ENCODE measurements at places on chromosomes 5 and 9. TPM values are rescaled to one million over a fixed set of nuclear protein-coding genes. Genes with fewer than 3 reads are reported as not detected.

NAA35 gene
- total RNA-seq, result 23.4 TPM

GRCh38 chr9:136482046-136482792, 621 bp downstream of the SEC16A start:
- peaks cover 26% of the 10 kb centered on the region for H3K36me3 ChIP-seq
- H3K27ac ChIP-seq, result peak overlapping the region; percentile 100
- DNase-seq, result peak; percentile 67

UAP1L1 gene
- 66.8 TPM for total RNA-seq

GRCh38 chr5:151041577-151042268, 21.3 kb downstream of the GPX3 start:
- peaks cover 7% of the 10 kb centered on the region for H3K4me1 ChIP-seq
- peaks cover 60% of the 10 kb centered on the region for H3K36me3 ChIP-seq
- H3K27me3 ChIP-seq, result no peaks in the 10 kb centered on the region
- no peak overlapping the region for H3K27ac ChIP-seq
- H3K4me3 ChIP-seq, result no peak overlapping the region
- no peak for DNase-seq

DNA sequence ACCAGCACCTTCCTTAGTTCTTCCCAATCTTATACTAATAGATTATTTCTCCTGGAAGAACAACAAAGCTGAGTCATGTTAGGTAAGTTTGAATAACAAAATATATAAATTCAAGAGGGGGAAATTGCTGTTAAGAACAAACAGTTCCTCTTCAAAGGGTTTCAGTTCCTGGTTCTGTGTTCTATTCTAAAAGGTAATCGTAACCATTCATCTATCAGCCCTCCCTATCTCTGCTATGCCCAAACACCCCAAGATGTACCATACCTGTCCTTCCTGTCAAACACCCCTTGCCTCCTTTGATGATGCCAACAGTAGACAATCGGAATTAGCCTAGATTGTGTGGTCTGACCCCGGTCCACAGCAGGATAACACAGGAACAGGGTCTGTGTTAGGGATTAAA, 4.2 kb upstream of the RNF180 start:
- peaks cover 24% of the 10 kb centered on the region for H3K27me3 ChIP-seq
- H3K36me3 ChIP-seq, result no peaks in the 10 kb centered on the region
- peaks cover 3% of the 10 kb centered on the region for H3K4me1 ChIP-seq

- DNase-seq, result no peak
- peaks cover 9% of the 10 kb centered on the region for H3K27me3 ChIP-seq
- H3K36me3 ChIP-seq, result no peaks in the 10 kb centered on the region
- H3K4me1 ChIP-seq, result no peaks in the 10 kb centered on the region
- no peak overlapping the region for H3K4me3 ChIP-seq
Measured at GRCh38 chr5:159252195-159252594, 10.9 kb upstream of the UBLCP1 start.

DNA sequence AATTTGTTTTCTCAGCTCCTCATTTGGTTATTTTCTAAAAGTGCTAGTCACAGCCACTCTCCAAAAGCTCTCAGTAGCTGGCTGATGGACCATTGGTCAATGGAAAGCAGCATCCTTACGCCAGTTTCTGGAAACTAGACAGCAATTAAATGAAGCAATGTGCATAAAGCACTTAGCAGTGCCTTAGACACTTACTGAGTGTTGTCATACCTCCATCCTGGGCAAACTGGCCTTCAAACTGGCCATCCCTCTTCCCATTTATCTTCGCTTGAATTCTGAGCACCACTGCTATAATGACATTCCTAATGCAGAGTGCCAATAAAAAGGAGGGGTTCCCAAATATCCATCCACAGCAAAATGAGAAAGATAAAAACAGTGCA, 209.2 kb downstream of the ENC1 start:
- H3K27me3 ChIP-seq, result peaks cover 6% of the 10 kb centered on the region
- no peak overlapping the region for H3K27ac ChIP-seq

- no peak overlapping the region for H3K4me3 ChIP-seq
- H3K4me1 ChIP-seq, result peaks cover 5% of the 10 kb centered on the region
- DNase-seq, result no peak
- H3K27me3 ChIP-seq, result no peaks in the 10 kb centered on the region
Measured at GRCh38 chr9:81819859-81820546, 108.2 kb upstream of the SPATA31D4 start.

PCDHA9 gene
- not detected for total RNA-seq

PAEP gene
- not detected for total RNA-seq

GRCh38 chr5:10655972-10656830, 92.3 kb downstream of the ANKRD33B start:
- no peak overlapping the region for H3K27ac ChIP-seq
- no peaks in the 10 kb centered on the region for H3K27me3 ChIP-seq
- H3K4me3 ChIP-seq, result no peak overlapping the region
- DNase-seq, result no peak

DNA sequence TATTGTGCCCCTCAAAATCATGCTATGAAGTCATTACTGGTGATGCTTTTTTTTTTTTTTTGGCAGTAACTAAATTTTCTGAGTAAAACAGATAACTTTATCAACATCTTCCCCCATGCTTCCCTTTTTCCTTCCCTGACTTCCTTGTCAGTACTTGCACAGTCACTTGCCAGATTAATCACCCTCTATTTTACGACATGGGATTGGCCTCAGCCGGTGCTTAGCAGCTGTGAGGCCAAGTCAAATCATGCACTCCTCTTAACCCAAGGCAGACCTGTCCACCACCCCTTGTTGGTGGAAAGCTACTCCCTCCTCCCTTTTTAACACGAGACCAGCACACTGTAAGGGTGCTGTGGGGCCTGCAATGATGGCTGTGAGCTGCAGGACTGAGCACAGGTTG, 118.0 kb upstream of the OTULINL start:
- H3K27me3 ChIP-seq, result no peaks in the 10 kb centered on the region
- H3K36me3 ChIP-seq, result no peaks in the 10 kb centered on the region
- H3K4me3 ChIP-seq, result no peak overlapping the region
- DNase-seq, result no peak
- H3K27ac ChIP-seq, result no peak overlapping the region
- H3K4me1 ChIP-seq, result no peaks in the 10 kb centered on the region

DNA sequence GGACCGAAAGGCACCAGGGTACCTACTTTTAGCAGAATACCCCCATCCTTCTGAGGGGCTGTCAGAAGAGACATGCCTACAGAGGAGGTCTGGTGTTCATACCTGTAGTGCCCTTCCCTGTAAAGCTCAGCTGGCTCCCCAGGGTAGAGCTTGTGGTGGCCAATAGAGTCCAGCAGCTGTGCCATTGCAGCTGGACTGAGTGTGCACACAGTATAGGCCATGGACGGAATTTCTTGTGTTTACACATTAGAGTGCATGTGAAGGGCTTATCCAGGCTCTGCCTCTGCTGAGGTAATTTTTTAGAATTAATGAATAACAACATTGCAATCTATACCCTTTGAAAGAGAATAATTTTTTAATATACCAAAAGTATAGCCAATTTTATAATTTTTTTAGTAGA, 191.0 kb downstream of the ZSWIM6 start:
- no peak overlapping the region for H3K27ac ChIP-seq
- no peaks in the 10 kb centered on the region for H3K27me3 ChIP-seq
- H3K36me3 ChIP-seq, result peaks cover 4% of the 10 kb centered on the region
- no peaks in the 10 kb centered on the region for H3K4me1 ChIP-seq
- no peak overlapping the region for H3K4me3 ChIP-seq

GRCh38 chr9:10208691-10209069, 404.1 kb downstream of the PTPRD start:
- H3K27me3 ChIP-seq, result no peaks in the 10 kb centered on the region
- H3K36me3 ChIP-seq, result no peaks in the 10 kb centered on the region
- no peak overlapping the region for H3K4me3 ChIP-seq
- no peaks in the 10 kb centered on the region for H3K4me1 ChIP-seq
- DNase-seq, result no peak

WDR31 gene
- 0.92 TPM for total RNA-seq

MSX2 gene
- total RNA-seq, result not detected

- no peak overlapping the region for H3K27ac ChIP-seq
- H3K36me3 ChIP-seq, result no peaks in the 10 kb centered on the region
- no peaks in the 10 kb centered on the region for H3K27me3 ChIP-seq
Measured at GRCh38 chr5:158276692-158277091, 417.7 kb upstream of the CLINT1 start.

DNA sequence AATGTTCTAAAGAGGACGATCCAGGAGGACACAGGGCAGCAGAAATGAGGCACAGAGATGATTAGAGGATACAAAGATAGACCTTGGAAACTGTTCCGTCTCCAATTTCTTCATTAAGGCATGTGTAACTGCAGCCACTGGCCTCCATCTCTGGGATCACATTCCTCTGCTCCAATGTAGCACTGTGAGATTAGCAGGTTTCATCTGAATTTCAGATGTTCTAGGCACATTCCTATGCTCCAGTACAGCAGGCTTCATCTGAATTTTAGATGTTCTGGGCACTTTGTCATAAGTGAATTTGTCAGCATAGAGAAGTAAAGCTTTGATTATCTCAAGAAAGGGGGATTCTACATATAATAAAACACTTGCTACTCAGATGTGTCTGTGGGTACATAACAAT, 671.4 kb downstream of the MTRR start:
- H3K27me3 ChIP-seq, result no peaks in the 10 kb centered on the region
- H3K27ac ChIP-seq, result no peak overlapping the region
- no peaks in the 10 kb centered on the region for H3K36me3 ChIP-seq
- H3K4me3 ChIP-seq, result no peak overlapping the region

FAM78A gene
- 99.2 TPM for total RNA-seq

- H3K4me1 ChIP-seq, result no peaks in the 10 kb centered on the region
- no peak overlapping the region for H3K4me3 ChIP-seq
- no peaks in the 10 kb centered on the region for H3K27me3 ChIP-seq
- H3K36me3 ChIP-seq, result no peaks in the 10 kb centered on the region
Measured at GRCh38 chr5:51977014-51977413, 593.8 kb downstream of the ISL1 start.

IFNK gene
- total RNA-seq, result not detected

GRCh38 chr5:150948539-150948938, 43.8 kb upstream of the ZNF300 start:
- peaks cover 11% of the 10 kb centered on the region for H3K36me3 ChIP-seq
- peaks cover 5% of the 10 kb centered on the region for H3K27me3 ChIP-seq
- no peak overlapping the region for H3K27ac ChIP-seq

- peaks cover 5% of the 10 kb centered on the region for H3K27me3 ChIP-seq
- H3K36me3 ChIP-seq, result peaks cover 51% of the 10 kb centered on the region
- H3K4me3 ChIP-seq, result peak overlapping the region; percentile 44
- H3K27ac ChIP-seq, result peak overlapping the region; percentile 80
- peaks cover 30% of the 10 kb centered on the region for H3K4me1 ChIP-seq
Measured at GRCh38 chr5:53069626-53070025, 39.9 kb downstream of the MOCS2 start.

TARS1 gene
- 189 TPM for total RNA-seq

DNA sequence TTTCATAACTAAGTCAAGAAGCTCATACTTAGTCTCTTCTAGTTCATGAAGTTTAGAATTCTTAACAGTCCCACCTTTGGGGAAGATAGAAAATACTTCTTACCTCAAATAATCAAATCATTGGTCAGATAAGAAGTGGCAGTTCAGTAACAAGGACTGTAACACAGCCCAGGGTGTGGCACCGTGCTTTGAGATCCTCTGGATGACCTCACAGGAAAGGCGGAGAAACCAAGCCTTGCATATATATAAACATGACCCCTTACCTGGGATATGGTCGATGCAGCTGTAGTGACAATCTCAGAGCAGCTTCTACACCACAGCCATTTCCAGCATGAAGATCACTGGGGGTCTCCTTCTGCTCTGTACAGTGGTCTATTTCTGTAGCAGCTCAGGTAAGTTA, at the start of gene SPINK7:
Gene SPINK7 (plus strand): TSS at position 271 of the 400 bp plus-strand sequence. CDS start 61 bp downstream, at position 332.
- no peak within 1 kb of the TSS for H3K27ac ChIP-seq
- no peaks in the 10 kb centered on the region for H3K4me1 ChIP-seq
- no peaks in the 10 kb centered on the region for H3K36me3 ChIP-seq
- H3K27me3 ChIP-seq, result peaks cover 3% of the 10 kb centered on the region

DNA sequence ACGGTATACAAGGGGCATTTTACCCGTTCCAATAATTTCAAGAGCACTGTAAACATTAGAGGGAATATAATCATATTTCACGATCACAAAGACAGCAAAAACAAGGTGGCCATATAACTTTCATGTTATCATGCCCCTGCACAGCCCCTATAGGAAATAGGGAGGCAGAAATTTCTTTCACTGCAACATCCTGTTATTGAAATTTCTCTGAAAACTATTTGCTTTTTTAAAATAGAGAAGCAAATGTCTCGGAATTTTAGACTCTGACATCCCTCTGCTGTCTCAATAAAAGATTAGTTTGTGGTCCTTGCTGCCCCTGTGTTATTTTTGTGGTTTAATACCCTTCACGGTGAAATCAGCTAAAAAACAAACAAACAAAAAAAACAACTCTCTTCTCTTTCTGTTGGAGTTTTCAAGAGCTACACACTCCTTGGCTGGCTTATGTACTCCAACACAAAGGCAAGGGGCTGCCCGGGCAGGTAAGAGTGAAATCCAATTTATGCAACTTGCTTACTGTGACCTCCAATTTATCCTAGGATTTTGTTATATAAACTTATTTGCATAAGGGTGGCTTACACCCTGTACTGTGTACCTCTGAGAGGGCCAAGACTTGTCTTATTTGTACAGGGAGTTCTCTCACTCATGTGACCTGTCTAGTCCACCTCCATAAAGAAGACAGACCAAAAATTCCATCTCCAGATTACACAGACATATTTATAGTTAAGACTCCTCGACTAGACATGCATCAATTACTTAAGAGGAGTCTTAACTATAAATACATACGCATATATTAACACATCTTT, 223.6 kb downstream of the MLLT3 start:
- DNase-seq, result no peak
- peaks cover 64% of the 10 kb centered on the region for H3K4me1 ChIP-seq
- H3K27me3 ChIP-seq, result no peaks in the 10 kb centered on the region

ALDH1B1 gene
- 16.3 TPM for total RNA-seq

BTNL8 gene
- total RNA-seq, result not detected

DNA sequence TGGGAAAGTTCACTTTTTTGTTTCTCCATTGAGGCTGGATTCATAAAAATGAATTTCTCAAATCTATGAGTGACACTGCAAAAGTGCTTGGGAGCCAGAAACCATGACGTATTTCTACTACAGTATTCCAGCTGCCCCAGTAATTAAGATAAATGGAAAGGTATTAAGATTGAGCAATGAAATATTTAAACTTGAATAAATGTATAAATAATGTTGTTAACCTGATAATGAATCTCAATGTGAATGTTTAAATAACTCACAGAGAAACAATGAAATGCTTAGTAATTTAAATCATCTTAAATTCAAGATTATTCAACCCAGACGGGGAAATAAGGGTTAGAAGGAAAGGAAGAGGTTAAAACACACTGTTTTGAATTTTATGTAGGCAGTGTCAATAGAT, 11.2 kb upstream of the SRP19 start:
- no peak overlapping the region for H3K27ac ChIP-seq
- peaks cover 8% of the 10 kb centered on the region for H3K36me3 ChIP-seq
- no peak for DNase-seq
- H3K4me3 ChIP-seq, result no peak overlapping the region

GRCh38 chr9:112056996-112057395, 118.1 kb downstream of the SUSD1 start:
- no peak overlapping the region for H3K4me3 ChIP-seq
- no peak overlapping the region for H3K27ac ChIP-seq
- H3K36me3 ChIP-seq, result peaks cover 66% of the 10 kb centered on the region
- peaks cover 22% of the 10 kb centered on the region for H3K4me1 ChIP-seq
- no peak for DNase-seq

- H3K4me1 ChIP-seq, result no peaks in the 10 kb centered on the region
- no peak for DNase-seq
- no peak overlapping the region for H3K4me3 ChIP-seq
- H3K27me3 ChIP-seq, result no peaks in the 10 kb centered on the region
Measured at GRCh38 chr5:63089147-63089546, 510.5 kb downstream of the LRRC70 start.

Measured in activated CD8-positive, alpha-beta T cell treated with anti-CD3 and anti-CD28 coated beads, Interleukin-2, amount 10 ng/mL, durations not matched to agents 7 days and 5 days (primary cell).